Amniotic epithelial cell (primary cell): ENCODE measurements at places on chromosomes 11 and 22.

DNA sequence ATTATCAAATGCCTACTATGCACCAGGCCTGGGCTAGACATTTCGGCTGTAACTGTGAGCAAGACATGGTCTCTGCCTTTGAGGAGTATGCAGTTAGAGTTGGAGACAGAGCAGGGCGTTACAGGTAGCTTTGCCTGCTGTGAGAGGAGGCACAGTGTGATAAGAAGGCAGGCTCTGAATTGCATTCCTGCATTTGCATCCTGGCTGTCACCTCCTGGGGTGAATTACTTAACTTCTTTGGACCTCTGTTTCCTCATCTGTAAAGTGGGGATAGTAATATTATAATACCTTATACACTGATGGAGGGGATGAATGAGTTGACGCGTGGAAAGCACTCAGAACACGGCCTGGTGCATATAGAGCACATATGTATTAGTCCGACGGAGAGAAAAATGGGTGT, 118.1 kb upstream of the ARHGAP20 start:
- no peak for DNase-seq

DNA sequence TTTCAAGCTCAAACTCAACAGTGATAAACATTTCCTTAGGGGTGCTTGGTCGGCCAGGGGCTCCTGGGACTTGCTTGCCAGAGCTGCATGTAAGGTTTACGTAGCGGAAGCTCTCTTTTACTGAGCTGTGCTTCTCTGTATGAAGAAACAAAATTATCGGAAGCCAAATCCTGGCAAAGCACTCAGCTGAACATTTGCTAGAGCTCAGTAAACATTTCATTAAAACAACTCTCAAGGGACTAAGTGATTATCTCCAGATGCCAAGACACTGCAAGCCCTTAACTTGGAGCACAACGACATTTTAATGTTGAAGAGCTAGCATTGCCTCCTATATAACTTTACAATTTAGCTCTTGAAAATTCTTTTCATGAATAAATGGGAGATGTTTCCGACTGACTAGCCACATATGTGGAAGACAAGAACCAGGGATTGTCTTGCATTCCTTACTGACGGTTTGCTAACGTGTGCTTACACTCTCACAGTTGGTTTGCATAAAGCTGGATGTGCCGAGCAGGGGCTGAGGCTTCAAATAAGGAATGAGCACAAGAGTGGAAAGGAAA, 43.4 kb downstream of the SCUBE2 start:
- peak; percentile 56 for DNase-seq

DNA sequence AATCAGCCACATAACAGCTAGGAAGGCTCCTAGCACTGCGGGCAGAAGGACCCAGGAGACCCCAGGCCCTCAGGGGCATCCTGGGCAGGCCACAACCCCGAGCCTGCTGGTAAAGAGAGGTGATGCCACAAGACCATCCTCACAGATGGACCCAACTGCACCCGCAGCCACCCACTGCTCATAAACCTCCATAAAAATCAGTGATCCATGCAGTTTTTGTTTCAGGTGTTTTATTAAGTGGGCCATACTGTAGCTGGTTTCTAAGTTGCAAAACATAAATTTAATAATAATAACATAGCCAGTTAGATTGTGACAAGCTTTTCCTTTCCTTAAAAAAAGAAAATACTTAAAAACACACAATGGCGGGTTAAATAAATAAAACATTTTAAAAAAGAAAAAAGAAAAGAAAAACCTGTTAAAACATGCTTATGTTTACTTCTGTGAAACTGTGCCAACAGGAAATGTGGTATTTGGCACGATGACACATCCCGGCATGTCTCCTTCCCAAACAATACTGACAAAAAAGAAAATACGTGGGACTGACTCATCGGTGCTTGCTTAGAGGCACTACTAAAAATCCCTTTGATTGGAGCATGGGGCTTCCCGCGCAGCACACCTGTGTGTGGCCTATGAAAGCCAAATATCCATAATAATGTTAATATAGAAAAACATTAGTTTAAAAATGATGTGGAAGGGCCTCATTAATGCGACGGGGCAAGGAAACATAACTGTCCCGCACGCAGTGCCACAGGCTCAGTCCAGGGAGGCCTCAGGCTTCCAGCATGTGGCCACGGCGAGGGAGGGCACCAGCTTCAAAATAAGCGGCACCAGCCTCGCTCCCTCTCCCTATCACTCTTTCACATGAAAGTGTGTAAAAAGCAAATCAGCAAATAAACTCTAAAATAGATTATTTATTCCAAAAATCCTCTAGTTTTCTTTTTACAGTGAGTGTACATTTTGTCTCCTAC, 47.5 kb upstream of the SCUBE2 start:
- peak; percentile 80 for DNase-seq

DNA sequence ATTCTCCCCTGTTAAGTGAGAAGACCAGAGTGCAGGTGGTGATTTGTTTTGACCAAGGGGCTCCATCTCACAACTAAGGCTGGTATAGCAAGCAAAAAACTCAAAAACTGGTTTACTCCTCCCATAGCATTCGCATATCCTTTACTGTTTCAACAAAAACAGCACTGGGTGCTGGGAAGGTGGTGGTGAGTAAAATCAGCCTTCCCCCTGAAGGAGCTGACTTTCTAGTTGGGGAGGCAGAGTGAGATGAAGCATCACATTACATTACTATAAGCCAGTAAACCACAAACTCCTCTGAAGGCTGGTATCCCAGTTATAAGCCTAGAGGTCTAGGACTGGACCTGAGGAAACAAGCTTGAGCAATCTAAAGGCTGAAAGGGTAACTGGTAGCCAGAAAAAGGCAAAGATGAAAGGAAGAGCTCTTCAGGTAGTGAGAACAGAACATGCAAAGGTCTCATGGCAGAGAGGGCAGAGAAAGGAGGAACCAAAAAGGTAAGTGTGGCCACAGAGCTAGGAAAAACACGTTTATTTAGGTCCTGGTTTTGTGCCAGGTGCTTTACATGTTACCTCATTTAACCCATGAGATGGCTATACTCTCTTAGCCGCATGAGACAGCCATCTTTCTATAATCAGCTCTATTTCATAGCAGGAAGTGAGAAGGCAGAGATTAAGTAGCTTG, 22.3 kb downstream of the TMEM123 start:
- DNase-seq = peak; percentile 72

- no peak for DNase-seq
Observed at GRCh38 chr11:27996066-27996465, 111.9 kb downstream of the KIF18A start.

DNA sequence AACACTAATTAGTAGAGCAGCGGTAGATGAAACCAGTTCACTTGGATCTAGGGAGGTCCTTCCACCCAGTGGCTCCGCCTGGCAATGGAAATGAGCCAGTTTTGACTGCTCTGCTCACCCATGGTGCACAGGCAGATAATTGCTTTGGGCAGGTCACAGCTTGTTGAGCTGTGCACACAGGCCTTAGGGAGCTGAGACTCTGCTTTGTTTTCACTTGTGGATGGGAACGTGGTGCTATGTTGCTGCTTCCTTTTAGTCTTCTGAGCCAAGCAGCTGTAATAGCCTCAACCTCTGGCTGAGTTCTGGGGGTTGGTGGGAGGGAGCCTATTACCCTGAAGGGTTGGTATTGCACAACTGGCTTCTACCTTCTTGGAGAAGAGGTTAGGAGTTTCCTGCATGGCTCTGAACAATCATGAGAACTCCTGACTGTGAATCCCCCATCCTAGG, 262.3 kb upstream of the MTNR1B start:
- no peak for DNase-seq

DNA sequence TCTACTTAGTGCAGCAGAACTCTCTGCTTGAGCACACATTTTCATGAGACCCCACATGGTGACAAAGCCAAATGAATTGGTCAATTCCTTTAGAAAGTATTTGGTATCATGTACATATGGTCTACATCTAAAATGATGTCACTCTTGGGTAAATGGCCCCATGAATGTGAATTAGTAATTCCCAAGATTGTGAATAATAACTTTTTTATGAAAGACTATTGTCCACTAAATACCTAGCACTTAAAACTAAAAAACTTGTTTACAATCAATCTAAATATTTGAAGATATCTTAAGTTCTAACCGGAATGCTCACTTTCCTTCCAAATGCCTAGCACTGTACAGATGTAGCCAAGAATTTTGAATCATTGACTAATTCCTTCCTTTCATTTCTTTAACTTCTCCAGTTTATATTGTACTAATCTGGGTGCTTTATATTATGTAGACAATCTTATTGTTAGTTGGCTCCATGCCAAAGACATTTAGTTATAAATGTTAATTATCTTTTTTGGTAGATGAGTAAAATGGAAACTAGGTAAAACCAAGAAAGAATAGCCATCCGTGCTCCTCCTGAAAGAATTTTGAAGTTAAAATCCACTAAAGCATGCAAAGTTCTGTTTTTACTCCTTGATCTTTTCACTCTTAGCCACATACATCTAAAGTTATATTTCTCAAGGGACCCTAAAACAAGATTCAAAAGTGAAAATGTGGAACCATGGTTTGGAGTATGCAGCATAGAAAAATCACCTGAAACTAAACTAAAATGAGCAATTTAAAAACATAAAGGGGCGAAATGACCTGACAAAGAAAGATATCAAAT, 145.0 kb upstream of the ARHGAP20 start:
- peak; percentile 47 for DNase-seq

- peak; percentile 52 for DNase-seq
Observed at GRCh38 chr11:66106786-66107599, 36.9 kb downstream of the PACS1 start.

- no peak for DNase-seq
Observed at GRCh38 chr11:63804259-63804658, 9.0 kb upstream of the SPINDOC start.

- DNase-seq = peak; percentile 54
Observed at GRCh38 chr11:111452146-111452545, 60.0 kb downstream of the BTG4 start.

DNA sequence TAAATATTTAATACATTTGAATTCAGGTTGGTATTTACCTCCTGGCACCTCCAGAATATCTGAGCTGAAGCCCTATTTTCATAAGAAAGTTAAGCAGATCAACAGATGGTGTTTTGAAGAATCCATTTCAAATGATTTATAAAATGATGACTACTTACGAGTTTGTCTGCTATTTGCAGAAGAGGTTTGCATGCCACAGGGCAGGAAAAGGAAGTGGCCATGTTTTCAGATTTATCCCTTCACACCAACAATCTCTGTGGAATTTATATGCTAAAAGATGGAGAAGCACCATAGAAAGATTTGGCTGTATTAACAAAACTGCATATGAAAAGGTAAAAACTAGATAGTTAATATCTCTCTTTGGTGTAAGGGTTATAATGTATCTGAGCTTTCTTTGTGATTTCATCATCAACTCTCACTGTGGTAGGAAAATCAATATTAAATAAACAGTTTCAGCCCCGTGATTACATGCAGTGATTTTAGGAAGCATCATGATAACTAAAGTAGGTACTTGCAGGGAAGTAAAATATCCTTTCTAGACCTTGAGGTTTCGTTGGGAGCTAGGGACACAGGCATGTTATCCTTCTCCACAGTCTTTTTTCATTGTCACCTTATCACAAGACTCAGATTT, 2.6 kb downstream of the BMAL1 start:
- DNase-seq = no peak

DNA sequence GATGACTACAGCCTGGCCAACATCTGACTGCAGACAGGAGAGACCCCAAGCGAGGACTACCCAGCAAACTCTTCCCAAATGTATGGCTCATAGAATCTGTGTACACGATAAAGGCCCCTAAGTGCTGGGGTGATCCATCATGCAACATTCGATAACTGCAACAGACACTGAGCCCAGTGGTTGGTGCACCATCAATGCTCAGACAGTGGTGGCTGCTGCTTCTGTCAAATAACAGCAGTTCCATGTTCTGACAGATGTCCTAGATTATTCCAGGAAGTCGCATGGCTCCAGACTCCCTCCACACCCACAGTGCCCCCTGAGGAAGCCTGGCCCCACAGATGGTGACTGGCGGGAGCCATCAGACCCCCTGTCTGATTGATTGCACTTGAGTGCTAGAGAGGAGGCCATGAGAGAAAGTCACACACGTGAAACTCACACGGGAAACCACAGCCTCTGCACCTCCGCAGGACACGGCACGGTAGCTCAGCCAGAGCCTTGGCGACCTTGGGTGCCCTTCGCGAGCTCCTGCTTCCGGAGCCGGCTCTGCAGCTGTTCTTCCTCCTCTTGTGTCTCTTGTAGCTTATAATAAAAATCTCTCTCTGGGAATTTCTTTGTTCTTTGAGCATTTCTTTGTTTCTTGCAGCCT, 1155.9 kb downstream of the TBC1D22A start:
- no peak for DNase-seq

DNA sequence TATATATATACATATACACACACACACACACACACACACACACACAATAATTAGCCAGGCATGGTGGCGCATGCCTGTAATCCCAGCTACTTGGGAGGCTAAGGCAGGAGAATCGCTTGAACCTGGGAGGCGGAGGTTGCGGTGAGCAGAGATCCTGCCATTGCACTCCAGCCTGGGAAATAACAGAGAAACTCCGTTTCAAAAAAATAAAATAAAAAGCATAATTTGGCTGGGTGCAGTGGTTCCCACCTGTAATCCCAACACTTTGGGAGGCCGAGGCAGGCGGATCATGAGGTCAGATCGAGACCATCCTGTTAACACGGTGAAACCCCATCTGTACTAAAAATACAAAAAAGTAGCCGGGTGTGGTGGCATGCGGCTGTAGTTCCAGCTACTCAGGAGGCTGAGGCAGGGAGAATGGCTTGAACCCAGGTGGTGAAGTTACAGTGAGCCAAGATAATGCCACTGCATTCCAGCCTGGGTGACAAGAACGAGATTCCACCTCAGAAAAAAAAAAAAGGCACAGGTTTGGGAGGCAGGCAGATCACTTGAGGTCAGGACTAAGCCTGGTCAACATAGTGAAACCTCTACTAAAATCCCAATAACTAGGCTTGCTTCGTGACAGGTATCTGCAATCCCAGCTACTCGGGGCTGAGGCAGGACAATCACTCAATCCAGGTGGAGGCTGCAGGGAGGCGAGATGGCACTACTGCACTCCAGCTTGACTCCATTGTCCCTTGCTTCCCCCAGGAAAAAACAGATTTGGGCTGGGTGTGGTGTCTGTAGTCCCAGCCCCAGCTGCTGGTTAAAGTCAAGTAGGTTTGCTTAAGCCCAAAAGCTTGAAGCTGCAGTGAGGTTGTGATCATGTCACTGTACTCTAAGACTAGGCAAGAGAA, 11.8 kb upstream of the WDR74 start:
- DNase-seq = no peak

GRCh38 chr11:33630936-33631748, 69.5 kb downstream of the C11orf91 start:
- no peak for DNase-seq

GRCh38 chr11:118226296-118226695, 1.5 kb upstream of the JAML start:
- peak; percentile 13 for DNase-seq

GRCh38 chr11:97860237-97860636, 1160.5 kb upstream of the CNTN5 start:
- DNase-seq = peak; percentile 92

DNA sequence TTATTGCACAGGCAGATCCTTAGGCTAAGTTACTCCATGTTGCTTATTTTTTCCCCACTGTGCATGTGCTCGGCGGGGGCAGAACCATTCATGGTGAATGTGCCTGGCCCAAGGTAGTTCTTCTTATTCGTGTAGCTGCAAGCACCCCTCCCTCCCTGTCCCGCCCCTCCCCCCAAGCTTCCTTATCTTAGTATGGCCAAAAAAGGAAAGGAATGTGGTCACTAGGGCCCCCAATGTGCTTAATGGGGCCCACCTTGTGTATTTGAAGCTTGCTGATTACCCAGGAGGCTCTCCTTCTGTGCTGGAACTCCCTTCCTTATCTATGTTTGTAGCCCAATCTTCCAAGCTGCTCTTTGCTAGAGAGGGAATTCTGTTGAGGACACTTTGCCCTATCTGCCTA, 1259.7 kb upstream of the RAG2 start:
- DNase-seq = no peak
